ENCODE measurements at places on chromosomes 3 and 15.

GRCh38 chr15:67303490-67304363 is 49.1 kb downstream of the IQCH start:
- DNase-seq, result no peak

DNA sequence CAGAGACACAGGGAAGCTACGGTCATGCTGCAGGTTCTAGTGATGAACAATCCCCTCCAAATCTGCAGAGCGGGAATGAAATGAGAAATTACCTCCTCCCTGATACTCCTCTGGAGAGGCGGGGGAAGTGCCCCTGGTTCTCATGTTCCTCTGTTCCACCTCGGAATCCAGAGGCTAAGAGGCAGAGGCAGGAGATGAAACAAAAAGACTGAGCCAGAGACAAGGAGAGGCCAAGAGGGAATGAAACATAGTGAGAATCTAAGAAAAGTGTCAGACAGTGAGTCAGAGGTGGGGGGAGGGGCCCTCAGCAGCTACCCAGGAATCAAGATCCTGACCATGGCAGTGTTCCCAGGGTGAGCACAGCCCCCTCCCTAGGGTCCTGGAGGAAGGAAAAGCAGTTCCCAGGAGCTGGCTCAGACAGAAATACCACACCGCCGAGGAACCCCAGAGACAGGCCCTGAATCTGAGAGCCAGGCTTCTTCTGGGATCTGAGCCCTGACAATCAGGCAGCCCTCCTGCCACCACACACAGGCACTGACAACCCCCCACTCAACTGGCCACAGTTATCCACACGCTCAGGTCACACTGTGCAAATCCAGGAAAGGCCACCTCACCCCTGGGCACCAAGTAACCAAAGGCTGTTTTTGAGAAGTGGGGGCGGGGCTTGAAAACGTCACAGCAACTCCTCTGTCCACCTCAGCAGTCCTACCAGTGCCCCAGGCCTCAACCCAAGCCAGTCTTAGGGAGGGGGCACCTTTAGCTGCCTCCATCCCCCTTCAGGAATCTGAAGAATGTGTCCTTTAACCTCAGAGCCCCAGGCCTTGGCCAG is 2.4 kb downstream of the CSRNP1 start:
- no peak for DNase-seq

DNA sequence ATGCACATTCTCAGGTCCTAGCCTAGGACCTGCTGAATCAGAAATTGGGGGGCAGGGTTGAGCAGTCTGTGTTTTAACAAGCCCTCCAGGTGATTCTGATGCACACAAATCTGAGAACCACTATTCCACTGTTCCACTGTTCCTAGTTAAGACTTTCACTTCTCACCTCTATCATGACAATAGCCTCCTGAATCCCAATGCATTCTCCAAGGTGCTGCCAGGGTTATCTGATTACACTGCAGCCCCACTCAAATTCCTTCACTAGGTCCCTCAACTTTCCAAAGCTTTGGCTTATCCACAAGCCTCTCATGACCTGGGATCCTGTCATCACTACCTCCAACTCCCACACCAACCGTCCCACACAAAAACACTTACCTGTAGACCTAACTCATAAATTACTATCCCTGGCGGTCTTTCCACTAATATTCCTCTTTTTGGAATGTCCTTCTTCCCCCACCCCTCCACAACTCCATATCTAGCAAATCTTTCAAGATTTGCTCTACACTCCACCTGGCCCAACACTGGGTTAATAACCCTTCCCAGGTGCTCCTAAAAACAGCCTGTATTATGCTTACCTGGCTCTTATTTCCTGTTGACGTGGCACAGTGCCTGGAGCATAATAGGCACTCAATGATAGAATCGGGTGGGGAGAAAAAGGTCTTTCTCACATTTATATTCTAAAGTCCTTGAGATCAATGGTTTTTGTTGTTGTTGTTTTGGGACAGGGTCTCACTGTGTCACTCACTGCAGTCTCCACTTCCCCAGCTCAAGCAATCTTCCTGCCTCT is 27.2 kb downstream of the TBL1XR1 start:
- no peak for DNase-seq

DNA sequence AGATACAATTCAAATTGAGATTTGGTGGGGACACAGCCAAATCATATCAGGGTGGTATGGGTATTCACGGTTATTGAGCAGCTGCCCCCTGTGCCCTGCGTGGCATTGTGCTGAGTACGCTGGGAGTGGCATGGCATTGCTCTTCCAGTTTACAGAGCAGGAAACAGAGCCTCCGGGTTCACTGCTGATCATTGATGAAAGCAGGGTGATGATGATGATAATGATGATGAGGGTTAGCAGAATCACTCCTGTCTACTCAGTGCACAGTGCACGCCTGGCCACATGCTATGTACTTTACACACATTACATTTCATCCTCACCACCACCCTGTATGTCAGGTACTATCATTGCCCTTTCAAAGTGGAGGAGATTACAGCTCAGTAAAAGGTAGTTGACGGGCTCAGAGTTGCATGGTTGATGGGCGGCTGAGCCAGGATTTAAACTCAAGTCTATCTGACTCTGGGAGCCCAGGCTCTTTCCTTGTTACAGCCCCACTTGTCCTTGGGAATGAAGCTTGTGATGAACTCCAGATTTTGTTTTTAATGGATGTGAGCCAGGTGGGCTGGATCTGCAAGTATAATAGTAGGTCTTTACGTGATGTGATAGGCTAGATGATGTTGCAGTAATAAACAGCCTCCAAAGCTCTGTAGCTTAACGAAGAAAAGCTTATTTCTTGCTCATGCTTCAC is 87.6 kb upstream of the MYZAP start:
- DNase-seq, result no peak

- DNase-seq, result no peak
These were observed 44.2 kb upstream of the STT3B start for GRCh38 chr3:31488475-31489017.

DNA sequence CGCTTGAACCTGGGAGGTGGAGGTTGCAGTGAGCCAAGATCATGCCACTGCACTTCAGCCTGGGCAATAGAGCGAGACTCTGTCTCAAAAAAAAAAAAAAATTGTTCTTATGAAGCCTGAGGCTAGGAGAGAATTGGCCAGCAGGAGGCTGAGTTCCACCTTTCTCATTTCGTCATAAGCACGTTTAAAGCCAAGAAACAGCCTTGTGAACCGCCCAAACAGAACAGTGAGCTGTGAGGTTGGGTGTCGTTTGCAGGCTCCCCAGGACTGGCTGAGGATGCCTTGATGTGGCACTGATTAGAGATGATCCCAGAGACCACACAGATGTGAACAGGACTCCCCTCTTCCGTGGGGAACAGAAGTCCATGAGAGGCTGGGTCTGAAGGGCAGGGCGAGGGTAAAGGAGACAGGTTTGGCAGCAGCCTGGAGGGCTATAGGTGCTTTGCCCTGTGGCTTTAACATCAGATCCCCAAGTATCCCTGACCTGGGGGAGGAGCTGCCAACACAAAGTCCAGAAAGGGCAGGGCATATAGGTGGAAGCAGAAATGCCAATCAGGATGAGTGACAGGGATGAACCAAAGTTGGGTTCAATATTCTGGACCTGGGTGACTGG is 52.9 kb downstream of the CLEC3B start:
- no peak for DNase-seq

DNA sequence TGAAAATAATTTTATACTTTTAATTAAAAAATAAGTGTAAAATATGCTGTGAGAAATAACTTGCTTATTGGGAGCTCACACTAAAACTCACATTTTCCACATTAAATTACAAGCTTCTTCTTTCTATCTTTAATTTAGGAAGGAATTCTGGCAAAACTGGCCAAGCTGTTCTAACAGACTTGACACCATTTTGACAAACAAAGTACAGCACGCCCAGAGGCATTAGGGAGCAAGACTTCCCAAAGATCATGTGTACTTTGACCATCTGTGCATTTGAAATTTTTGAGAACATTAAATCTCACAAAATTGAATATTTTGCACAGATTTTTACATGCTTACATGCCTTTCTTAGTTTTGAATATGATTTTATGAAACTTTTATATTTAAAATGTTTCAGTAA is 1288.4 kb upstream of the CADM2 start:
- no peak for DNase-seq

- DNase-seq, result no peak
These were observed 44.9 kb downstream of the OXSR1 start for GRCh38 chr3:38210141-38210757.

DNA sequence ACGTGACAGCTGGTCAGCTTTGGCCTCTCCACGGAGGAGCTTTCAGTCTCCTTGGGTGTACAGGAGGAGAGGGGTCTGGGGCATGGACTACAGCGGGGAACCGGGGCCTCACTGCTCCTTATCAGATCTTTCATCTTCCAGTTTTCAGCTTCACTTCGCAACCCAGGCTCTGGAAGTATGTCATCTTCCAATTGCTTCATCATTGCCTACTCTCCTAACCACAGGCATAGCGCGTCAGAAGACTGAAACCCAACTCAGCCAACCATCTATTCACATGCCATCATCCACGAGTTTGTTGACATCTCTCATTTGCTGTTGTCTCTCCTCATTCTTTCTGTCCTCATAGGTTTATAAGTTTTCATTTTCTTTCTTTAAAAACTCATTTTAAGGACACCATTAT is 119.5 kb downstream of the MYLK start:
- no peak for DNase-seq

- DNase-seq, result no peak
These were observed 78.6 kb downstream of the FHIT start for GRCh38 chr3:61172684-61173083.

- DNase-seq, result no peak
These were observed 23.2 kb downstream of the CYFIP1 start for GRCh38 chr15:22956978-22957260.

DNA sequence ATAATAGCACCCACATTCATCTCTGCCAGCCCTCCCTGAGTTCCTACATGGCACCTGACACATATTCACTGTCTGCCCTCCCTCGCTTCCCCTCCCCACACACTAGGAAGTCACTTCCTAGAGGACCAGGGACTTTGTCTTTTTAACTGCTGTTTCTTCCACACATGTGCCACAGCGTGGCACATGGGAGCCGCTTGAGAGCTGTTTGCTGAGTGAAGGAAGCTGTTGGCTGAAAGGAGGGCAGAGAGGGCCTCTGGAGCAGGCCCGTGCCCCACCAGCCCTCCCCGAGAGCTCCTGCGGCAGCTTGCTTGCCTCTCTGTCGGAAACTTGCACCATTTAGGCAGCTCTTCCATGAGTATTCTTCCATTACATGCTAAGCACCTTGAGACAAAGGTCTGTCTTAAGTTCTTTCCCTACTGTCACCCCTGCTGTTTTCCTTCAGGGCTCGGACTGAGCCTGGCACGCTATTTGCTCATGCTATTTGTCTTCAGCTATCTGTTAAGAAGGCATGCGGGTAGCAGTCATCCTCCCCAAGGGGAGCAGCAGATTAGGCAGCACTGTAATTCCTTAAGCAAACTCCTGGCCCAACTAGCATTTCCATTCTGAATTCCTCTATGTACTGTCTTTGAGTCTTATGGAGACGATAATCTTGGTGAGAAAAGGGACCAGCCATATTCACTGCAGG is 72.2 kb downstream of the CACNA1D start:
- DNase-seq, result no peak

Measured in activated CD4-positive, CD25-positive, alpha-beta regulatory T cell treated with anti-CD3 and anti-CD28 coated beads, Interleukin-2, amount 50 U/mL, for 16 hours (primary cell).